ENCODE measurements at places on chromosomes 3 and 15. TPM values are rescaled to one million over a fixed set of nuclear protein-coding genes. Genes with fewer than 3 reads are reported as not detected.

GRCh38 chr3:112038863-112039262, 4.3 kb downstream of the TMPRSS7 start:
- DNase-seq: no peak

GRCh38 chr3:134370611-134371531, 3.4 kb downstream of the AMOTL2 start:
- no peak for DNase-seq

DNA sequence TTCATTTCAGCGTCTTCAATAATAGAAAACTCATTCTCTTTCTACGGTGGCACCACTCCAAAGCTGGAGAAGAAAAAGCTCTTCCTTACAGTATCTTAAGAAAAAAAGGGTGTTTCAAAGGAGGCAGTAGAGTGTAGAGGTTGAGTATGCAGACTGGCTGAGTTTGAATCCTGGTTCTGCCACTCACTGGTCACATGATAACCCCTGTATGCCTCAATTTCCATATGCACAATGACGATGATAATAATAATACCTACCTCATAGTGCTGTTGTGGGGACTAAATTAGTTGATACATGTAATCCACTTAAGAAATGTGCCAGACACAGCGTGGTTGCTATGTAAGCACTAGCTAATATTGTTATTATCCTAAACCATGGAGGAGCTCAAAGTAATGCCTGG, 4.5 kb downstream of the ANP32A start:
- no peak for DNase-seq

DNA sequence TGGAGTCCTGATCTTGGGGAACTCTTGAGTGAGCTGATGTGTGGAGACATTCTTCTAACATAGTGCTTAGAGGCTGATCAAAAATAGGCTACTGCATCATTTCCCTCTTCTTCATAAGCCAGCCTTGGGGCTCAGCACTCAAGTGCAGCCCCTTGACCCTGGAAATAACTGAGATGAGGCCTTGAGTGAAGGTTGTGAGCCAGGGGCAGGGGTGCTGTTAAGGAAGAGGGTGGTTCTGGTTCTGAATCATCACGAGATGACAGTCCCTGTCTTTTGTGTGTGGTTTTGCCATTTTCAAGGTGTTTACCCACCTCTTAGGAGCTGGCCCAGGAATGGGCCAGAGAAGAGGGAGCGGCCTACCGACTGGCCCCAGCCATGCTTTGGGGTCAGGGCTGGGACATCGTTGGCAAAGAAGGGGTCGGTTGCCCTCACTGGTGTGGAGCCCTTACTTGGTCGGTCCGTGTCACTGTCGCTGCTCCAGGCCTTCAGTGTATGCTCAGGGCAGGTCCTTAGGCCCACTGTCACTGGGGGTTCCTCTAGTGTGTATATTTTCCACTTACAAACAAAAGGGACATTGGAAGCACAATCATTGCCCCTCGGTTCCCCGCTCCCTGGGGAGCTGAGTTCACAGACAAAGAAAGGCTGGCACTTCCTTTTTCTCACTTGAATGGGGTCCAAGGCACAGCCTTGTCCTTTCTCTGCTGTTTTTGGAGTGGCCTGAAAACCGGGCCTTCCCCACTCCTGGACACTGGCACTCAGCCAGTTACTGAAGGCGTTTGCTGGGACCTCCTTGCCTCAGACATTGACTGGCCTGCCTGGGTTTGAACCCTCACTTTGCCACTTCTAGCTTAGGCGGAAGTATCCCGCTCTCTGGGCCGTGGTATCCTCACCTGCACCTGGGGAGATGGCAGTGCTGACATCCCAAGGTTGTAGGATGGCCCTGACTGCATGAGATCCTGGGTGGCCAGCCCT, 46.6 kb downstream of the SLC6A6 start:
- no peak for DNase-seq

GRCh38 chr3:108603691-108604090, 14.2 kb downstream of the DZIP3 start:
- DNase-seq: no peak

DNA sequence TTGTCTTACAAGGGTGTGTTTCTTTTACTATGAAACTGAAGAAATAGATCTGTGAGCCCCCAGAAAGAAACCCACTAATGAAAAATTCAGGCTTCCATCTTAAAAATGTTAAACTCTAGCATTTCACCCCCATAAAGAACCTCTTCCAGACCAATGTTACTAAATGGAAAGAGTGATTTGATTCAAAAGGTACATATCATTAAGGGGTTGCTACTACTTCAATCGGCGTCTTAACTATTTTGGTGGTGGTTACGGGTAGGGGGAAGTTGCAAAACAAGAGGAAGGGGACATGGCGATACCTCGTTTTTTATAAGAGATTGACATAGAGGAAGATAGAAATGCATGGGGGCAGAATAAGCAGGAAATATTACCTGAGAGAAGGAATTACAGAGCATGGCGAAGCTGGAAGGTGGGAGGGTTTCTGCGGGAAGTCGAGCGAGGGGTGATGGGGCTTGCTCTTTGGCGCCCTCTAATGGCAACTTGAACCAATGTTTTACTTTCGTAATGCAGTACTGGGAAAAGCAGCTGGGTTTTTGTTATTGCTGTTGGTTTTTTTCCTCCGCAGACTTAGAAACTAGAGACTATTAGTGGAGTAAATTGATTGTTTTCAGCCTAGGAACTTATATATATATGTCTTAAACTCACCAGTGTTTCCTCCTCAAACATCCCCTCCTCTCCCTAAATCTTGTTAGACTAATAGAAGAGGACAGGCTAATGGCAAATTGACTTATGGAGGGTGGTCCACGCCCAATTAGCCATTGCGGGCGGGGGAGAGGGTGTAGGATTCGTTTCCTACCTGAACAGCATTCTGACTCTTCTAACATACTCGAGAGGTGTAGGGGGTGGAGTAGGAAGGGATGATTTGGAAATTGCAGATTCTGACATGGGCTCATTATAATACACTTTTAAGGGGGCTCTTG, 11.3 kb upstream of the SOX2 start:
- DNase-seq: no peak

RHCG gene
- 3.5 TPM for polyA plus RNA-seq

DNA sequence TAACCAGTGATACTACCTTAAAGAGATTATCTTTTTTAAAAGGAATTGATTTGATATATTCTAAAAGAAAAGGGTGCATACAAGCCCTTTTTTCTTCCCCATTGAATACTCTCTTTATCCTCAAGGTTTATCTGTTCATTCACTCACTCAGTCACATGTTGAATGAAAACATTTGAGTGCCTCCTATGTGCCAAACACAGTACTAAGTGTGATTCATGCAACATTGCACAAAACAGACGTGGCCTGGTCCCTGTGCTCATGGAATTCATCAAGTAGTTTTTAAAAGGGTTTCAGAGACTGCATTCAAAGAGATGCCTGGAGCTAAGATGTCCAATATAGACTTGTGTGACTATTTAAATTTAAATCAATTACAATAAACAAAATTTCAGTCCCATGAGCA, 462.2 kb upstream of the MDFIC2 start:
- no peak for DNase-seq

DNA sequence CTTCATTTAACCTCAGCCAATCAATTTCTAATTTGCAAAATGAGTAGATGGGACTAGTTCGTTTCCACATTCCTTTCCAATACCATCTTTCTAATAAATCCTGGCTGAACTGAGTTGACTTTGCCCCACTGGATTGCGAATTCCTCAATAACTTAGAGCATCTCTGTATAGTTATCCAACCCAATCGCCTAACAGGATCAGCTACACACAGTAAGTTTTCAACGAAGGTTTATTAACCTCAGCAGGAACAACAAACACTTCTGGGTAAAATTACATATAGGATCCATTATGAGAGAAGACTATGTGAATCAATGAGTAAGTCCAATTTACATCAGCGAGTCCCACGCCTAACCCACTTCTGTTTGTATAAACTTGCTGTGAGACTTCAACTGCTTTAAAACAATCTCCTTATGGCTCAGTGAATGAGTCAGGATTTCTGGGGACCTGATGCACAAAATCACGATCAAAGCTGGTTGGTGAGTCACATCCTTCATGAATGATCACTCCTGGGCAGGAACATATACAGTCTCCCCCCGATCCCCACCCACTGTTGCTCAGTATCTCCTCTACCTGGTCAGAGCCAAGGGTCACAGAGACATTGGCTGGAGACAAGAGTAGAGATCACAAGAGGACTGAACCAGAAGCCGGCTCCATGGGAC, 142.8 kb downstream of the EDEM1 start:
- DNase-seq: no peak

KNG1 gene
- polyA plus RNA-seq: 168 TPM

GRM2 gene
- polyA plus RNA-seq: 0.69 TPM

SLITRK3 gene
- polyA plus RNA-seq: 0.60 TPM

- DNase-seq: no peak
These were observed 39.3 kb downstream of the CCR3 start for GRCh38 chr3:46281551-46281950.

DNA sequence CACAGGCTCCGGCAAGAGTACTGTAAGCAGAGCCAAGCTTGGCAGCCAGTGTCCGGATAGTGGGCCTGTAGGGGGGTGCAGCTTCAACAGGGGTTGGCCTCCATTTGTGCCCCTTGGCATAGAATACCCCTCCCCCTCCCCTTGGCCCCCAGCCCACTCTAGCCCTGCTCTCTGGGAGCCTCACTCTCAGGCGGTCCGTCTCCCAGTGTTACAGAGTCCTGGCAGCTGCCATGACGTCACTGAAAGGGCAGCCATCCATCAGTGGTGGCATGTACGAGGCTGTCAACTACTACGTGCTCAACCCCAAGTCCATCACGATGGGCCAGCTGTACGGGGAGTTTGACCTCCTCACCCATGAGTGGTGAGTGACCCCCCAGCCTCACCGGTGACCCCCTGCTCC, 50.4 kb downstream of the DNAH1 start:
- no peak for DNase-seq

- DNase-seq: no peak
These were observed 36.9 kb upstream of the CRBN start for GRCh38 chr3:3216401-3216800.

SERINC4 gene
- polyA plus RNA-seq: not detected

- DNase-seq: no peak
These were observed 7.1 kb downstream of the TLE3 start for GRCh38 chr15:70090436-70091296.

DNA sequence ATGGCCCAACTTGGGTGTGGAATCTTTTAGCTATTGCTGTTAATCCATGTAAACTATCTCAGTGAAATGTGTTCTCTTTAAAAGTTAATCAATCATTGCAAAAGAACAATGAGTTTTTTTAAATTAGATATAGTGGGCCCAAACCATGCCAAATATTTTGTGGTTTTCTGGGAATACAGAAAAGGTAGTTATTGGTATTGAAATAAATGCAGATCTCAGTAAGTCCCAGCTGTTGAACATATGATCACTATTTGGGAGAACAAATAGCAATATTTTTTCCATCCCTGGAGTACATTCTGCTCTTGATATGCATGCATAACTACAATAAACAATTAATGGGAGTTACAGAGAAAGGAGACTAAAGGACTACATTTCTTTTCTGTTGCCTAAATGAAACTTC, 36.0 kb upstream of the LEKR1 start:
- no peak for DNase-seq

DNA sequence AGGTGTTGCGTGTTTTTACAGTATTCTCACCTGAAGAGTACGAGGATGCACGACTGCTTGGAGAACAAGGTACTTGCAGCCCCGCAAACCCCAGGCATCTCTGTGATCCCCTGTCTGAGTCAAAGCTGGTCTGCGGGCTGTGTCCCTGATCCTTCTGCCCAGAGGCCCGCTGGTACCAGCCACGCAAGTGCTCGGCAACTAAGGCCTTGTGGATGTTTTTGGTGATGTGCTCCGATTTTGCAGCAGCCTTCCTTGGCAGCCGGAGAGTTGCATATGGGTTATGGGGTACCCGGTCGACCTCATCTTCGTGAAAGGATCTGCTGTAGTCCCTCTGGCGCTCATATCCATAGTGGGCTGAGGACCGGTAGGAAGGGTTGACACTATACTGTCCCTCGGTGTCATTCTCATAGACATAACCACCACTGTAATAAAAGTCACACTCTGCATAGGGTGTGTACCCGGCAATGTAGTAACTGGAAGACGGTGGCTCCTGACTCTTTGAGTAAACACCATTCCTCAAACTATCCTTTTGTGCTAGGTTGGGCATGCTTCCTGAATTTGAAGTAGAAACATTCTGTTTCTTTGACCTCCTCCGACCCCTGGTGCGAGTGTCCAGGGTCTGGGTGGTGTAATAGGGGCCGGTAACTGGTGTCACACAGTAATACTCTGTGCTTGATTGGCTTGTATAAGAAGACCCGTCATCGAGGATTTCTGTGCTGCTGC, 58.6 kb upstream of the LMOD3 start:
- DNase-seq: no peak

GRCh38 chr3:183360971-183361624, 67.3 kb downstream of the MCF2L2 start:
- DNase-seq: no peak
